Gastroesophageal sphincter (tissue), 4 donors: ENCODE measurements at places on chromosomes 13 and 19.

- no peak for ATAC-seq
Measured at GRCh38 chr13:96075953-96076543, 13.9 kb upstream of the HS6ST3 start.

GRCh38 chr19:48636859-48637448, at the start of gene DBP:
Gene DBP (minus strand): TSS chr19:48637379. CDS start chr19:48636994, 385 bp downstream.
- no peak for ATAC-seq

- ATAC-seq: no peak
Measured at GRCh38 chr13:48349525-48349924, 46.0 kb downstream of the RB1 start.

GRCh38 chr13:24627946-24628345, 52.3 kb upstream of the ATP12A start:
- ATAC-seq: no peak

DNA sequence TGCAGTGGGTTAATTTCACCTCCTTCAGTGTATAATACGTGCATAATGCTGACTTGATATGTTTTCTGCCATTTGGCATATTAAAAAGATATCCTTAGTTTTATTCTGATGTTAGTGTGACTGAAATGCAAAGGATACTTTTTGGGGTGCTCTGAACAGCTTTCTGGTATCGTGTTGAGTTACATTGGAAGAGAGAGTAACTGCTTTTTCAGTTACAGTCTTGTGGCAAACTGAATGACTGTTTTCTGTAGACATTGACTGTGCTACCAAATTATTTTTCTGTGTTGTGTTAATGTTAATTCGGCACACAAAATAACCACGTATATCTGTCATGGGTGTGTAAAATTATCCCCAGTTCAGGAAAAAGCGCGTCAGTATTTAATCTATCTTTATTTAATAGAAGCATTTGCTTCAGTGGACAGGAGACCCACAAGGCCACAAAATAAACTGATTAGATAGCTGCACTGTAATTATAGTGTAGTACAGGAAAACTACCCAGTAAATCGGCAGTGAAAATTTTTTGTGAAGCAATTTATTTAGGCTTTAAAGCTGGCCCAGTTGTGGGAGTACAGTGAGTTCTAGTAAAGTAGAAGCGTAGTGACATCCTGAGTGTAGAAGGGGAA, 2.5 kb downstream of the URI1 start:
- ATAC-seq: no peak

GRCh38 chr13:60794751-60795150, 397.7 kb downstream of the TDRD3 start:
- ATAC-seq: no peak

DNA sequence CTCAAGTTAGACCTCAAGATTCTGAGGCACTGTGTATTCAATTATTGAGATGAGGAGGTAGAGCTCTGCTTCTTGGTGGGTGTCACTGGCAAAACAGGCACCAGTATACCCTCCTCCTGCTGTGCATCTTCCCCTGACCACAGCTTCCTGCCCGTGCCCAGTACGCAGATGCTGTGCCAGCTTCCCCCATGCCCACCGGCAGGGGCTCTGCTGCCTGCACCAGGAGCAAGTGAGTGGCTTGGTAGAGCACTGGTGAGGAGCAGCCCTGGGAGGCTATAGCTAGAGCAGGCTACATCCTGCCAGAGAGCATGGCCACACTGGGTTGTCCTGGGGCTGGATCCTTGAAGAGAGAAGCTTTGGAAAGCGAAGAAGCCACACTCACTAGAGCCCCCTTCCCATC, 21.0 kb upstream of the RNF17 start:
- no peak for ATAC-seq

DNA sequence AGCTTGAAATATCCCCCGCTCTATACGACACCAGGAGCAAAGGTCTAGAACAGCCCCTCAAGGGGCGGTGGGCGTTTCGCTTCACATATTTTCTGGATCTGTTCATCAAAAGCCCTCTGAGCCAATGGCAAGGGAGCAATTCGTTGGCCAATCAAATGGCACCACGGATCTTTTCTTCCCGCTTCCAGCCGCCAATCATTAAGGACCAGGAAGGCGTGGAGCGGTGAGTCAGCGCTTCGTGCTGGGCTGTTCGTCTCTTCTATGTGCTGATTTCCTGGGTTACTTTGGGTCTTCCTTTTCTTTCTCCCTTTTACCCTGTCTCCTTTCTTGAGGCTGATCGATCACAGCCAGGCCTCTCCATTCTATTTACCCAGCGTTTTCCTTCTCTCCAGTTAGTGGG, at the start of gene NLRP4:
Gene NLRP4 (plus strand): TSS at position 201 of the 400 bp plus-strand sequence. CDS start 15,541 bp downstream, outside the sequence.
- no peak for ATAC-seq

GRCh38 chr13:25330541-25330940, 29.1 kb downstream of the NUP58 start:
- ATAC-seq: no peak

- no peak for ATAC-seq
Measured at GRCh38 chr13:26523007-26523406, 34.5 kb upstream of the WASF3 start.

- ATAC-seq: no peak
Measured at GRCh38 chr13:97275776-97276501, 53.8 kb downstream of the MBNL2 start.

- no peak for ATAC-seq
Measured at GRCh38 chr13:107251341-107251740, 683.4 kb upstream of the ARGLU1 start.

GRCh38 chr13:44299152-44299943, 74.3 kb upstream of the SERP2 start:
- no peak for ATAC-seq

DNA sequence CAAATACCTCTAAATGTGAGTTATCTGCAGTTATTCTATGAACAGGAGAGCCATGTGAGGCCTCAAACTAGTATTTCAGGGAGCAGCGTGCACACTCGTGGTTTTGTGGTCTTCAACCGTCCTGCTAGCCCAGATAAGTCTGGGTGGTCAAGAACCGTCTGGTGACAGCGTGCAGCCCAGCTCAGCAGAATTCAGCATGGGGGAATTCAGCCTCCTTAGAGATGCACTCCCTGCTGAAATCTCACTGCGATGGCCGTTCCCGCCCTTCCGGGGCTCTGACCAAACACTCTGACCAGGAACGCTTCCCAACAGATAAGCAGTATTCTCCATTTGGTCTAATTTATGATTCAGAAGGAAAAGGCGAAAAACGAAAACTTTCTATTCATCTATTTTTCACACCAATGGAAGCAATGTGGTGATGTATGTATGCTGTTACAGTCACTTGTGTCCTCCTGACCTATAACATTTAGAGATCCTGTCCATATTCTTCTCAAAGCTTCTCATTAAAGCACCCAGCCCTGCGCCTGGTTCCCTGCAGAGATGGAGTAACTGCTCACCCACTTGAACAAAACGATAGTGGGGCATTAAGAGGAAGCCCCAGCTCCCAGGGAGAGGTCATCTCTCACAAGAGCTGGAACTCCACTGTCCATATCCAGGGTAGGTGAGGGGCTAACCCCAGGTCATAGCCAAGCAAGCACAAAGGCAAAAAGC, 2.9 kb downstream of the ANKRD27 start:
- no peak for ATAC-seq

DNA sequence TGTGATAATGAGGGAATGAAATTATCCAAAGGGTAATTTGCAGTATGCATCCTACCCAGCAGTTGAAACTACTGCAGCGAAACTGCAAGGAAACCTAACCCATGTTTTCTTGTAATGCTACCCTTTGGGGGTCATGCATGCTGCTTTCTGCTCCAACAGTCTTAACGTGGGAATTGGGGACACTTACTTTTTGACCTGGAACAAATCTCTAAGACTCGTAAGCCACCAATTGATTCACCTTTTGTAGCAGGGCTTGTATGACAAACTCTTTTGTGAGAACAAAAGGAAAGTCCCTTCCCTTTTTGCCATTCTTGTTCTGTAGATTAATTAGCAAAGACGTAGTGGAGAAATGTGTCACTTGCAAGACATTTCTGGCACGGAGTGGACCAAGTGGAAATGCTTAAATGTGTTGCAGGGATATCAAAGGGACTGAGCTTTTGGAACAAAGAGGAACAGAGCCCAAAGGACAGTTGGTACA, 27.4 kb downstream of the LRCH1 start:
- no peak for ATAC-seq

DNA sequence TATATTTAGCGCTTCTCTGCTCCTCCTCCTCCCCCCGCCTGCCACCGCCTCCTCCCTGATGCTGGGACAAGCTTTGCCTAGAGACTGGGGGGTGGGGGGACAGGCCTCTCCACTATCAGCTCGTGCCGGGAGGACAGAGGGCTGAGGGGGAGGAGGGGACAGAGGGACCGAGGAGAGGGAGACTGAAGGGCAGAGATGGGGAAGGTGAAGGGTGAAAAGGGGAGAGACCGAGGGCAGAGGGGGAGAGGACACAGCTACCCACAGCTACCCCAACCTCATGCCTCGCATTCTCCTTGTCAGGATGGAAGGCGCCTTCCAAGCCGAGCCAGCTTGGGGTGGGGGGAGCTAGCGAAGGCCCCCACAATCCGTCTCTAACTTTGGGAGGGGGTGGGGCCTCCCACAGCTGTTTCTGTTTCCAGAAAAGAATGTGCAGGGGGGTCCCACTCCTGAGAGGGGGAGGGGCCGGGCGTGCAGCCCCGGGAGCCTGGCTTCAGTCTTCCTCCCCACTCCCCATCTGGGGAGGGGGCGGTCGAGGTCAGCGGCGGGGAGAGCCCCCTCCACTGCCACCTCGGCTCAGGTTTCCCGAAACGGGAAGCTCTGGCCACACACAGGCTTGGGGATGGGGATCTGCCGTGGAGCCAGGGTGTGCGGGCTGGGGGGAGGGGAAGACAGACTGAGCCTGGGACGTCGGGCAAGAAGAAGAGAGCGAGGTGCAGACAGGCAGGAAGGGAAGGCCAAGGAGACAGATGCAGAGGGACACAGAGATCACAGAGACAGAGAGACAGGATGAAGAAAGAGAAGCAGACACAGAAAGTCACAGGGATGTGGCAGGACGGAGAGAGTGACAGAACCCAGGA, 1.6 kb downstream of the DACT3 start:
- ATAC-seq: no peak

DNA sequence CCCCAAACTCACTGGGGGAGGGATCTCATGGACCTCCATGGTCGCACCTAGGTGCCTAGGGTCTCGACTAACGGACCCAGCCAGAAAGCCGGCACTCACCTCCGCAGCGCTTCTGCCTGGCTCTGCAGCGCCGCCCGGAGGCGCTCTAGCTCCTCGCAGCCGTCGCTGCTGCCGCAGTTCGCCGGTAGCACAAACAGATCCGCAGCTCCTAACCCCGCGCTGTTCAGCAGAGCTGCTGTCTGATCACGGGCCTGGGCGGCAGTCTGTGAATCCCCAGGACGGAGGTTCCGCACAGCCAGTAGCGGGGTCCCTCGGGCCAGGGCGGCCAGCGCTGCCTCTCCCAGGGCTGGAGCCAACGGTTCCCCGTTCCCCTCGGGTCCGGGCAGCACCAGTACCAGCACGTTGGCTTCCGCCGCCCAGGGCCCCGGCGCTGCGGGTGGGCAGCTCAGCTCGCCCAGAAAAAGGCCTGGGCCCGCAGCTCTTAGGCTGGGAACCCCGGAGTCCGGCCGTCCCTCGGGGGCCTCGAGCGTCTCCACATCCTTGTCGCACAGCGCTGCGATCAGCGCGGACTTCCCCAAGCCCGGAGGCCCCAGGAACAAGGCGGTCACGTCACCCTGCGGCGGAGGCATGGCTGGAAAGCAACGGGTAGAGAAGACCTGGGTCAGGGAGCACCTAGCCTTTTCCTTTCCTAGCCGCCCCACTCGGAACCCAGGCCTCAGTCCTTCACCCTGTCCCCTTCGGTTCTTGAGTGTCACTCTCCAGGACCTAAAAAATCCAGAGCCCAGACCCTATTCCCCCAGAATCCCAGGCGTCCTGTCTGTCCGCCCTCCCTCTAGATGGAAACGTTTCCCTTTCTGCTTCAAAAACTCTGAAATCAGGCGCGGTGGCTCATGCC, 977 bp downstream of the IRGQ start:
- no peak for ATAC-seq
